NCI-H1092 treated with DMSO at 0.1 percent for 48 hours (cell line): ENCODE measurements at places on chromosomes 12 and 14.
A peak's percentile ranks its signal among the peaks of the same experiment; 100 is the strongest.

GRCh38 chr14:57976701-57977100 lies 110.8 kb upstream of the SLC35F4 start:
- no peak for DNase-seq

- DNase-seq, result no peak
Observed at GRCh38 chr12:50554651-50555050, 49.9 kb downstream of the DIP2B start.

DNA sequence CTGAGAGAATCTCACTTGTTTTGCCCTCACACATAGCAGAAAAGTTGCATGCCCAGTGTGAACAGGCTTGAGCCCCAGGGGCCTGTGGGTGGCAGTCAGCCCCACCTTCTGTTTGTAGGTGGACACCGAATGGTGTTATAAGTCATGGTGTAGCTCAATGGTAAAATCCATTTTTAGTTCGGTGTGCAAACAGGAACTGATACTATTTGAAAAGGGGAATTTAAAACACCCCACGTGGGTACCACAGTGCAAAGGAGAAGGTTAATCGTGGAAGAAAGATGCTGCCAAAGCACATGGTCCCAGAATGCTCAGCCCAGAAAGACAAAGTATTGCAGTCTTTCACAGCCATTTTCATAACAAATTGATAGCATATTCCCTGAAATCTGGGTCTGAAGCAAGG lies 71.8 kb upstream of the GZMB start:
- DNase-seq, result no peak

DNA sequence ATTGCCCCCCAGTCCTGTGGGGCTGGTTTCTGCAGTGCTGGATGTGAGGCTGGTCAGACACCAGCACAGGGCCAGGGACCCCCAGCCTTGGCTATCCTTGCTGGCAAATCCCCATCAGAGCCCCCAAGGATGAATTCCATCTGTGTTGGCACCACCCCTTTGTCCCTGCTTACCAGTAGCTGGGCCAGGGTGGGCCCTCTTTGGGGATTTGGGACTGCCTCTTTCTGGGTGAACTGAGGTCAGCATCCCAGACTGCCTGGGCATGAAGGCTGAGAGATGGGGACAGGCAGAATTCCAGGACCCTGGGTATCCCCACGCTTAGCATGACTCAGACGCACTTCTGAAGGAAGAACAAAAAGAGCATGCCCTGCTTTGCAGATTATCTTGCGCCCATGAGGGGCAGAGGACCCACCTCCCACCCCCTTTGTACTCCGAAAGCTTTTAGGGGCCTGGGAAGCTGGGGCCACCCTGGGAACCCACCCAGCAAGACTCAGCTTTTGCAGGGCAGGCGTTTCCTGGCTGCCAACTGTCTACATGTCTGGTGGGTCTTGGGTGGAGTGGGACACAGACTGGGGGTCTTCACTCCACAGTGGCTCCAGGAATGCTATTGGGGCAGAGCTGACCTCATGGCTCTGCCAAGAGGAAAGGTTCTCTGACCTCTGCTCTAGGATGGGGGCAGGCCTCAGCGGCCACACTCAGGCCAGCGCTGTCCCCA lies 26.8 kb downstream of the RFLNA start:
- DNase-seq, result no peak

DNA sequence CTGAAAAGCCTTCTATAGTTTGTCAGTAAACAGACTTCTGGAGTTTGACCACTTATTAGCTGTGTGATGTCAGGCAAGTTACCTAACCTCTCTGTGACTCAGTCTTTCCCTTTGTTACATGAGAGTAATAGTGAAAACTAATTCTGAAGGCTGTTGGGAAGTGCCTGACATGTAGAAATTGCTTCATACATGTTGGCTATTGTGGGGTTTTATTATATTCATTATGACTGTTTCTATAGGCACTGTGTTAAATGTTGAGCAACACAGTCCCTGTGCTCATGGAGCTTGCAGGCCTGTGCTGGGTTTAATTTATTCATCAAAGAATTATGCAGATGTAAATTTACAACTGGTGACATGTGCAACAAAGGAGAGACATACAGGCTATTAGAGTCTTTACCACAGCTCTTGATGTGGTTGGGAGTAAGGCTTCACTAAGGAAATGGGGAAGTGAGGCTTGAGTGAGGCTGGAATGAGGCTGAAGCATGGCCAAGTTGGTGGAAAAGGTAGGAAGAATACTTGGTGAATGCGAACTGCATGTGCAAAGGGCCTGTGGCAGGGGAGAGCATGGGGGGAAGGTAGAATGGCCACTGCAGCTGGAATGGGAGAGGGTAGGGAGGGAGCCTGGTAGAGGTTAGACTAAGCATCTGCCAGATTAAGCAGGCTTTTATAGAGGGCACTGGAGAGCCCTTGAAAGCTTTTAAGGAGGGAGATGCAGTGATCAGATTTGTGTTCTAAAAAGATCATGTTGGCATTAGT lies 236.4 kb upstream of the CRY1 start:
- peak; percentile 10 for DNase-seq
